ENCODE measurements at places on chromosomes 13 and 19. TPM values are rescaled to one million over a fixed set of nuclear protein-coding genes. Genes with fewer than 3 reads are reported as not detected.

Gene ZNF224
- 42.9 TPM for total RNA-seq

Gene CDX2
- total RNA-seq: not detected

Gene PDE4C
- not detected for total RNA-seq

- DNase-seq: no peak
These were observed 15.2 kb downstream of the POU2F2 start for GRCh38 chr19:42117076-42117475.

- DNase-seq: no peak
These were observed 3.8 kb downstream of the APC2 start for GRCh38 chr19:1453525-1454364.
